ENCODE measurements at places on chromosomes 1 and 21.

DNA sequence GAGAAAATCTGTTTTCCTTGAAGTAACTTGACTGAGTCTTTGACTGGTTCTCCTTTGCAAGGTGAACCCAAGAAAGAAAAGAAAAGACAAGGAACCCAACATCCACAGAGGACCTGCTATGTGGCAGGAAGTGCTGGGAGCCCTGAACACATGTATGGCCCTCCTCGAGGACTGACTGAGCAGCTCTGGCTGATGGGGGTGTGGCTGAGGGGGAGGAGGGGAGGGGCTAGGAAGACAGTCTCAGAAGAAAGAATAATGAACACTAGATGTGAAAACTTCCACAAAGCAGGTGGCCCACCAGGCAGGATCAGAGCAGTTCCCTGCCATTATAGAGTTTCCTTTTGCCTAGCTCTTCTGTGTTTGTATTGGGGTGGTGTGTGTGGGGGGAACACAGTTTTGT, 26.1 kb downstream of the NENF start:
- no peak for DNase-seq

DNA sequence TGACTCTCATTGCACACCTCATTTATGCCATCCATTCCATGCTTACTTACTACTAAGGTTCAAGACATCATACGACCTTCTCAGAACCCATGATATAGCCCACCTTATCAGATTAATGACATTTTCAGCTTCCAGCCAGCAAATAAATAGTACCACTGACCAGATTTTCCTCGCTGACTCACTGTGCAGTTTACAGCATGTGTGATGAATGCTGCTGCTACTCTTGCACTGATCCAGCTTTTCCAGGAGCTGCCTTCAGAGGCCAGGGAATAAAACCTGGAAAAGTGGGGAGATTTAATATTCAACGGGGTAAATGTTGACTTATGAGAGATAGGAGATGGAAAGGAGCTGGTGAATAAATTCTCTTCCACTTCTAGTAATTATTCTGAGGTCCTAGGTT, 247.1 kb downstream of the COL11A1 start:
- no peak for DNase-seq

DNA sequence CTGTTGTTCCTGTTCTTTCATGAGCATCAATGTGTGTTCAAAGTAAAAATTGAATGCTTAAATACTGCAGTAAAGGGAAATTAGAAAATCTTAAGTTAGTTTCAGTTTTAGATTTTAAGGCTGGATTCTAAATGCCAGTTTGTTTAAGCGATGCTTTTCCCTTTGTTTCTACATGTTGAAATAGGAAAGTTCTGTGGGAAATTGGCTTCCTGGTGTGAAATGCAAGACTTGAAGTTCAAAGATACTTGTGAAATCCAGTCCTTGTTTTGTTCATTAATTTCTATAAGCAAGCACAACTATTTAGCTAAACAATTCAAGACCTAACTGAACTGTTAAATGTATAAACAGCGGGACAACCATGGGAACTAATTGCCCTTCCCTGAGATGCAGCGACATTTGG, 149.1 kb downstream of the LYPLAL1 start:
- no peak for DNase-seq

DNA sequence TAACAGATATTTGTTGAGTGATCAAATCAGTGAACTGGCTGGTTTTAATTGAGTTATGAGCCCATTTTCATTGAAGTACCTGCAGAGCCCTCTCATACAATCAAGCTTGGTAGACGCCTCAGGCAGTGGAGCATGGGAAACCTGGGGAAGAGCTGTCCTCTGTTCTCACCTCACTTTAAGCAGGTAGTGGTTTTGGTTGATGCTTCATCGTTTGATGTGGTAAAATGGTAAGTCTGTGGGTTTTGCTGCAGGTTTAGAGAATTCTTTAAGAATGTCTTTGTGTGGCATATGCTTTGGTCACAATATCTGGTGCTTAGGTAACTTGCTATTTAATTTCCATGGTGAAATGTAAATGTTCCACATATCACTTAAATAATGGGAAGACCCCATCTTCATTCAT, 10.0 kb downstream of the LAMC1 start:
- DNase-seq: no peak

- DNase-seq: peak; percentile 54
These were observed 3.7 kb upstream of the SDE2 start for GRCh38 chr1:226002667-226003501.

GRCh38 chr21:42200906-42201614, 17.9 kb upstream of the ABCG1 start:
- no peak for DNase-seq
